Activated T-helper 2 cell treated with anti-CD3 and anti-CD28 coated beads, Interferon-gamma antibody, Interleukin-2, Interleukin-4, amounts not matched to agents 10 μg/mL and 5 μg/mL and 100 μg/mL, durations not matched to agents 14 hours and 24 hours and 36 hours (primary cell): ENCODE measurements at places on chromosomes 7 and 10.

- no peak for DNase-seq
Measured at GRCh38 chr10:110209926-110210673, 2.7 kb downstream of the MXI1 start.

GRCh38 chr10:35456153-35456720 is 119.9 kb downstream of the CCNY start:
- DNase-seq = no peak

- no peak for DNase-seq
Measured at GRCh38 chr10:72355214-72355555, 466 bp upstream of the DNAJB12 start.

DNA sequence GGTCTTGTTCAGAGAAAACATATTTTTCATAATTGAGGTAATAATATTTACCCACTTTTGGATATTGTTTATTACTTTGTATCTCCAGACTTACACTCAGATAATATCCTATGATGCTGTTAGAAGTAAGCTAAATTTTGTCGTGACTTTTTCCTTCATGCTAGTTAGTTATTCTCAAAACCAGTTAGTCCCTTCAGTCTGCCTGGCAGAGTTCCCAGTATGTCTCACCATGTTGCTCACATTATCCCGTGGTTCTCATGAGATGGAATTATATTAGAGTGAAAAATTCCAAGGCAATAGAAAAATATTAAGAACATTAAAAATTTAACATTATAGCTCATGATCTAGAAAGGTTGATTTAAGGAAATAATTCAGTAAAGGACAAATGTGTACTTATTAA is 81.5 kb upstream of the SMIM30 start:
- DNase-seq = no peak

GRCh38 chr7:102917436-102918353 is 4.9 kb downstream of the LRRC17 start:
- no peak for DNase-seq

- no peak for DNase-seq
Measured at GRCh38 chr10:122510736-122511135, 49.4 kb downstream of the HTRA1 start.

DNA sequence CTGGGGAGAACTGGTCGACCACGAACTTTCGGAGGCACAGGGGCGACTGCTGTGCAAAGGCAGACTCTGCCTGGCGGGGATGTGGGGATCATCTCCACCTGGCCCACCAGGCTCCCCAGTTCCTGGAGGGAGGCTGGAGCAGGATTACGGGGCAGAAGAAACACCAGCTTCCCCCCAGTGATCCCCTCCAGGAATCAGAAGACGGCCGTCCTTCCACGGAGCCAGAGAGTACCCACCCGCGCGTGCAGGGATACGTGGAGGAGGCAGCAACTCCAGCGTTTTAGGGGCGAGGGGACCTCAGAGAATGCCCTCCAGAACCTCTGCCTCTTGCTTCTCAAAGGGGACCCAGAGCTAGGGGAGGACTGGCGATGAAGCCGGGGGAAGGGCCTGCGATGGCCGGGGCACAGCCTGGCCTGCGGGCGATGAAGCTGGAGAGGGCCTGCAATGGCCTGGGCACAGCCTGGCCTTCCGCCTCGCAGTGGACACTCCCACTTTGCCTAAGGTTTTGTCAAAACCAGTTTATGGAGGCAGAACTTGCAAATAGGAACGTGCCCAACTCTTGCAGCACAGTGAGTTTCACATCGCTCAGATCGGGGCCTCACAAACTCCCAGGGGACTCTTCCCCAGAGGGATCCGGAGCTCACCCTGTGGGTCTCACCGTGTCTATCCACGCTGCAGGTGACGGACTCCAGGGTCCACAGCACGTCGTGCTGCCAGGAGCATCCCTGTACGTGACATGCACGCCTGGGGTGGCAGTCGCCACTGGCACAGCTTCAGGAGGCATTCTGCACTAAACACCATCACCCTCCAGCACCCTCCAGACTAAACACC is 77.9 kb upstream of the PDGFA start:
- no peak for DNase-seq

GRCh38 chr7:25852211-25852938 is 299.6 kb upstream of the NFE2L3 start:
- no peak for DNase-seq

DNA sequence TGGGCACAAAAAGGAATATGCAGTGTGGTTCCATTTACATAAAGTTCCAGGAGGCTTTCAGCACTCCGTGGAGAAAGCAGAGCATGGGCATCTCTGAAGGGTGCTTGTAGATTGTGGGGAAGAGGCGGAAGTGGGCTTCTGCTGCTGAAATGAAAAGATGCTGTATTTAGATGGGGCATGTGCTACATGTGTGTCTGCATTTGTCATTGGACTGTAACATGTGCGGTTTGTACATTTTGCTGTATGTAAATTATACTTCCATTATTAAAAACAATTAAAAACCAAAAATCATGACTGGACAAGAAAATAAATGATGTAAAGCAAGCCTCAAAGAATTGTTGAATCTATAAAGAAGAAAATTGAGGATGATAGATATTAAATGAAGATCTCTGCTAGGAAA is 334.0 kb downstream of the WDR37 start:
- no peak for DNase-seq

DNA sequence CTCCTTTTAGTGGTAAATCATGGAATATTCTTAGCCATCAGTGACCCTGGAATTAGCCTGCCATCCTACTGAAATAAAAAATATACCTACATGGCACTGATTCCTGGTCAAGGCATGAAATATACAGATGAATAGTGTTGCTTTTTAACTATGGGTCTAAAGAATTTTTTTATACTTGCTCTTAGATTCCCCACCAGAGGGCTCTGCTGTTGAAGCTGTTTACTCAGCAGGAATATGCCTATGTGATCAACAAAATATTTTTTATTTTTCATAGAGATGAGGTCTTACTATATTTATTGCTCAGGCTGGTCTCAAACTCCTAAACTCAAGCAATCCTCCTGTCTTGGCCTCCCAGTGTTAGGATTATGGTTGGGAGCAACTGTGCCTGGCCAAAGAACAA is 13.5 kb downstream of the ZC3HC1 start:
- DNase-seq = no peak

- DNase-seq = no peak
Measured at GRCh38 chr10:63922468-63923284, 401.5 kb downstream of the REEP3 start.

- no peak for DNase-seq
Measured at GRCh38 chr10:27345455-27345920, 104.9 kb upstream of the ACBD5 start.

- no peak for DNase-seq
Measured at GRCh38 chr7:21368317-21368716, 59.6 kb upstream of the SP4 start.

DNA sequence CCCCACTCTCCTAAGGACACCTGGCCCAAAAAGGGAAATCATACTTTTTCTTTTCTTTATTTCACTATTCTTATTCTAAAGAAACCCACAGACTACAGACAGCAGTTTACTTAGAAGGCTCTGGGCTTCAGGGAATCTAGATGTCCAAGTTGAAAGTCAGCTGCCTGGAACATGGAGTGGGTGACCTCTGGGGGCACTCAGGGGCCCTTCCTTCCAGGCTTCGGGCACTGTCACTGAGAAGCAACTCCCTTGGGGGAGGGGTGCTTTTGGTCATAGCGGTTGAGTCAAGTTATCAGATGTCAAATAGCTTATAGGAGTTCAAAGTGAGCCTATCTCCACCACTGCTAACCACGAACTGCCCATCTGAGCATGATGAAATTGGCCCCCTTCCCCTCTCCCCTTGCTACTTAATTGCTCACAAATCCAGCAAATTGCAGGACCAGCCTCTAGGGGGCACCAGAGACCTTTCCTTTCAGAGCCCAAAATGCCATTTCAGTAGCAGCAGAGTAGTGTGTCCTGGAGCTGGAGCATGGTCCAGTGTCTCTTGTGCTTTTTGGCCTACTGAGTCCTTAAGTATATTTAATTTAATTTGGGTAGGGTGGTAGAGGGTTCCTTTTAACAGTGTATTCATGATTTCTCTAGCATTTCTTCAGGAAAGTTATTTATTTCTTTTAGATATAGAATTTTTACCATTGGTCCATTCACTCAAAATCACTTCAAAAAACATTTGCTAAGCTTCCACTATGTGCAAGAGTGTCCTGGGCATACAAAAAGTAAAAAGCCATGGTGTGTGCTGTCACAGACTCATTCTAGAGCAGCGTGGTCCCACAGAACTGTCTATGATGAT is 463.8 kb downstream of the KCNMA1 start:
- peak; percentile 29 for DNase-seq

DNA sequence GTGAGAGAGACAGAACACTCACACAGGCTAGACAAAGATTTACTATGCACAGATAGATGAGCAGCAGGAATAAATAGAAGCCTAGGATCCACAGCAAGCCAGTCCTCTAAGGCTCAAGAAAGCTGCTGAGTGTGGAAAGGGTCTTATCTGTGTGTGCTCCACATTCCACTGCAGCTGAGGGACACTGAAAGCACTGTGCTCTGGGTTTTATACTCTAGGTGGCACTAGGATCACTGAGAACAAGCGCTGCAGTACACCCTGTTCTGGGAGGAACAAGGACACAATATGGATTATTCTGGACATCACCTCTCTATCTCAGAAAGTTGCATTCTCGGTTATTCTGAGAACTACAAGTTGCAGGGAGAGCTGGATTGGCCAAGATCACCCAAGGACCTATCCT is 4.9 kb upstream of the KLHL7 start:
- DNase-seq = no peak

- no peak for DNase-seq
Measured at GRCh38 chr10:111335826-111336225, 259.0 kb downstream of the ADRA2A start.

DNA sequence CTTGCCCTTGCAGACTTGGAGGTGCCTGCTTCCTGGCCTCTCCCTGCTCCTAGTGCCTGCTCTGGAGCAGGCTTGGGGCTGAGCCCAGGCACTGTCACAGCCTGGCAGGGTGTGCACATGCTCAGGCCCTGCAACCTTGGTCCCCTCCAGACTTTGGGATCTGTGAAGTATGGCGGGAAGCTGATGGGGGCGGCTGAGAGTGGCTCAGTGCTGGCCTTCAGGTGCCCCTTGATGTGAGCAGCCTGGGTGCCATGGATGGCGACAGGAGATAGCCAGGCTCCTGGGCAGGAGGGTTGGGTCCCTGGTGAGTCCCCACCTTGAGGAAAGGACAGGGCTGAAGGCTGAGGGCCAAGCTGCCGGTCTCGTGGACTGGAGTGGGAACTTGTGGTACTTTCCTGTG is 700.4 kb upstream of the KCND2 start:
- no peak for DNase-seq

- no peak for DNase-seq
Measured at GRCh38 chr7:26153823-26154783, 2.1 kb downstream of the NFE2L3 start.

- no peak for DNase-seq
Measured at GRCh38 chr7:100897772-100898454, 2.2 kb upstream of the ACHE start.
